ENCODE measurements at places on chromosomes 13 and 19.

DNA sequence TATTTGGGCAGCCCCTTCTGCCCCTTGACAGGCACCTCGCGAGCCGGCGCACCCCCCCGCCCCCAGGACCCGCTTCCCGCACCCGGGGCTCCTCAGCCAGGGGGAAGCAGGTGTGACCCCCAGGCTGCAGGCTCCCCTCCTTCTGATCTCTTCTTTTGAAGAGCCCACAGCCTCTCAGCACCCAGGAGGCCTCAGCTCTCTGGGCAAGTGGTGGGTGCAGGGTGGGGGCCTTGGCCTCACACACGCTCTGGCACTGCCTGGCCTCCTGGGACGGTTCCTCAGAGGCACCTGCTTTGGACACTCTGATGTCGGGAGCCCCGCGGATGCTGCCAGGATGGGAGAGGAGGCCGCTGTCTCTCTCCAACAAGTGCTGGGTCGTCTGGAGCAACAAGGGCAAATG, 1.5 kb upstream of the C13orf46 start:
- no peak for DNase-seq

DNA sequence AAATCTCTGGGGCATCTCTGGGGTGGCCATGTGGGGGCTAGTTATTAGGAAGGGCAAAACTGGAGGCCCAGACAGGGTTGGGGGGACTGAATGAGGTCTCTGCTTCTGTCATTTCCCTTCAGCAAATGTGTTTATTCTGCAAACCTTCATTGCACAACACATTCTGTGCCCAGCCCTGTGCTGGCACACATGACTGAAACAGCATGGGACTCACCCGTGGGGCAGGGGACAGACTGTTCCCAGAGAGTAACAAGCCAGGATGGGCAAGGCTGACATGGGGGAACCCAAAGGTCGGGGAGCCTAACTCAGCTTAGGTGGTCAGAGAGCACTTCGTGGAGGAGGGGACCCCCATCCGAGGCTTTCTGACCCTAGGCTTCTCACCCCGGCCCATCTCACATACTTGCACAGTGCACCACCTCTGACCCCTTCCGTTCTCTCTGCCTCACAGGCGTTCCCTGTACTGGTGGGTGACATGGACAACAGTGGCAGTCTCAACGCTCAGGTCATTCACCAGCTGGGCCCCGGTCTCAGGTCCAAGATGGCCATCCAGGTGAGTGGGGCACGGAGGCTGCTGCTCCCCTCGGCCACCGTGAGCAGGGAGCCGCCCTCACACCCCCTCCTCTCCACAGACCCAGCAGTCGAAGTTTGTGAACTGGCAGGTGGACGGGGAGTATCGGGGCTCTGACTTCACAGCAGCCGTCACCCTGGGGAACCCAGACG, 2.4 kb downstream of the TOMM40 start:
- DNase-seq = no peak

DNA sequence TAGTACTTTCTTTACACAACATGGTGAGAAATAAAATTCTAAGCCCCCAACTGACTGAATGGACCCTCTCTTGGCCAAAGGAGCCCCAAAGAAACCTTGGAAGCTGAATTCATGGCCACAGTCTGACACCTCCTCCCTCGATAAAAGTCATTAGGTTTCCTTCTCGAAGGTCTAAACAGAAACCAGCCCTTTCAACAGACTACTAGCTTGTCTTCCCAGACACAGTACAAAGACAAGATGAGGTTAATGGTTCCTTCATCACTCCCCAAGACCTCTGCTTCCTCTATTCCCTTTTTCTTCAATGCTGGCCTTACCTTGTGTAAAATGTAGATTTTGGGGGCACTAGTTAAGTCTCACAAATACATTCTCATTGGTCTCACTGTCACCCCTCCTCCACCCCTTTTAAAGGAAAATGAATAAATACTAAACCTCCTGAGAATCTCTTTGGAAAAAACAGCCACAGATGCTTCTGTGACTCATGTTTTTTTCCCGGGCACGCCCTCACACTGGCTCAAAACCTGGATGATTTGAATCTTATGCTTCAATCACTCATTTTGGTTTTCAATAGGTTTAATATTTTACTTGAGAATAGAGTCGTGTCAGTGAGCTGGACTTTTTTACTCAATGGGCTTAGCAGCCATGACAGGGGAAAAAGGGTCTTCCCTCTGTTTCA, 65.8 kb upstream of the MED4 start:
- no peak for DNase-seq

GRCh38 chr13:23350009-23350408, 83.5 kb downstream of the SACS start:
- DNase-seq = no peak

GRCh38 chr19:38676023-38676877, 28.8 kb downstream of the ACTN4 start:
- no peak for DNase-seq

GRCh38 chr13:60612593-60612992, 215.6 kb downstream of the TDRD3 start:
- no peak for DNase-seq
